Choroid plexus epithelial cell (primary cell): ENCODE measurements at places on chromosomes 2 and 18.

GRCh38 chr2:231900486-231900942 is 25.7 kb downstream of the NPPC start:
- peak; percentile 75 for DNase-seq

DNA sequence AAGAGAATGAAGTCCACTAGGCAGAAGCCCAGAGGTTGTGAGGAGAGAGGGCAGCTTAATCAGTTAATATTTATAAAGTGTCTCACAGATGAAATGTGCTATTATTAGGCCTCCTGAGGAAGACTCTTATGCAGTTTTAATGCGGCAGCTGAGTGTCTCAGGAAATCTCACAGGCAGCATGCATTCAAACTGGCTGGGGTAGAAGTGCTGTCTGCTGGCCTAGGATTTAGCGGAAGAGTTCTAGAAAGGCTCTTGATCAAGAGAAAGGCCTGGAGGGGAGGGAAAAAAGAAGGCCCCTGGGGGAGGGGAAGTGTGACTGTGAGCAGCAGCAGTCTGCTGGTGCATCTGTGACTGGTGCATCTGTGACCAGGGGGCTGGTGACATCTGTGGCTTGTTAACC is 133.0 kb downstream of the FSHR start:
- DNase-seq: no peak

GRCh38 chr18:40120796-40121391 is 1834.1 kb upstream of the PIK3C3 start:
- DNase-seq: no peak

- DNase-seq: no peak
These were observed 8.9 kb downstream of the FBXO36 start for GRCh38 chr2:229931241-229931640.

DNA sequence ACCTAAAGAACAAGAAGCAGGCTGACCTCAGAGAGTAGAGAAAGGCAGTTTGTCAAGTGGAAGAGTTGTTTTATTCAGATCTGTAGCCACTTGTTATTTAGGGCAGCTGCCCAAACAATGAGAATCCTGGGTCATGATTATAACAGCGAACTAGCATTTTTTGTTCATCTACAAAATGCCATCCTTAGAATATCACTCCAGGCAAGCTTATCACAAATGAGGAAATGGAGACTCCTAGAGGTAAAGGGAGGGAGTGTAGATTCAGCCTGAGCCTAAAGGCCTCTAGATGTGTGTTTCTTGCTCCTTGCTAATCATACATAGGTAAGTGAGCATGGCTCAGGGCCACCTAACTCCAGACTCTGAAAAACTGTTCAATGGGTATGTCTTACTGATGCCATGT is 126.1 kb downstream of the HNMT start:
- peak; percentile 84 for DNase-seq

- no peak for DNase-seq
These were observed 47.8 kb upstream of the ZEB2 start for GRCh38 chr2:144567745-144568144.

DNA sequence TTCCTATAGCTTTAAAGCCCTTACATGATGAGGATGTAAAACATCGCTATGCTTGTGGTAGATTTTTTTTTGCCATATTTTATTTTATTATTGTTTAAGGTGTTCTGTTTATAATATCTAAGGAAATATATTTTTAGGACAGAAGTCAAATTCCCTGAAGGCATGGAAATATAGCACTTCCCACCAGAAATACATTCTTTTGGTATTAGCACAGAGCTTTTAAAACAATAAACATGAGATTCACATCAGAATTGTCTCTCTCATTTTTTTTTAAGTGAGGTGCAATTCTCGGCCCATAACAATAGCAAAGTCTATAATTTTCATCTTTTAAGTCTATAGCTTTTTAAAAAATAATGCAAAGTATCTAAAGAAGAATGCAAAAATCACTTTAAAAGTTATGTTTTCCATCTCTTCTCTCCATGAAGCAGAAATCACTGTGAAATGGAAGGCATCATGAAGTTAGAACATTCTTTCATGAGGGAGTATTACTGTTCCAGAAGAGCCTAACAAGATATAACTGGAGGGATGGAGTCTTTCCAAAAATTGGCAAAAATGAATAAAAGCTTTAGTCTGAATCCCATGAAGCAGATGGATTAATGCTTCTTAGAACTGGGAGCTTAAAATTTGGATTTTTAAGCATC is 283.6 kb upstream of the TRIB2 start:
- DNase-seq: peak; percentile 60

GRCh38 chr18:56861244-56861643 is 210.1 kb downstream of the WDR7 start:
- DNase-seq: peak; percentile 5

DNA sequence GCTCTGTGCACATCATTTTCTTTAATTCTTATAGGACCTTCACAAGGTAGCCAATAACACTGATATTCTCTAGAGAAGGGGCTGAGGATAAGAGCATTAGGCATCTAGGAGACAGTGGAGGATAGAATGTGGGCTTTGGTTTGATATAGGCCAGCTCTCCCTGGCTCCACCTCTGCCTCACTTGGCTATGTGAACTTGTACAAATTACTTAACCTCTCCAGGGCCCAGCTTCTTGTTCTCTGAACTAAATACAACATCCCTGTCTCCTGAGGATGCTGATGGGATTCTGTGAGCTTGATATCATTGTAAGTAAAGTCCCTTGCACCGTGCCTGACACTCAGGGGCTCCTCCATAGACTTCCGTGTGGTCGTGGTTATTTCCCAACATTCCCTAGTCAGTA is 87.3 kb downstream of the ACOXL start:
- no peak for DNase-seq

DNA sequence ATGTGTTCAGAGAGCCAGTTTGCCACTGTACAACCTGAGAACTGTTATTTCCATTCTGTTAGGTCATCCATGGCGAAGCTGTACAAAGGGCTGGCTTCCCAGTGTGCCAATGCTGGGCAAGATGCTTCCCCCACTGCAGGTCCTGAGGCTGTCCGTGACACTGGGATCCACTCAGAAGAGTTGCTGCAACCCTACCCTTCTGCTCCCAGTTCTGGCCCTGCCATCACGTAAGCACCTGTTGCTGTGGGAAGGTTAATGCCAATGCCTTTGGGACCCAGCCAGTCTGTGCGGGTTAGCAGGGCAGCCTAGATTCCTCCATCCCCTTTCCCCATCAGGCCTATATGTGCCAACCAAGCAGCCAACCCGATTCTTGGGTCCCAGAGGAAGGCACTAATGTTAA is 68.3 kb downstream of the ARHGEF33 start:
- DNase-seq: no peak

DNA sequence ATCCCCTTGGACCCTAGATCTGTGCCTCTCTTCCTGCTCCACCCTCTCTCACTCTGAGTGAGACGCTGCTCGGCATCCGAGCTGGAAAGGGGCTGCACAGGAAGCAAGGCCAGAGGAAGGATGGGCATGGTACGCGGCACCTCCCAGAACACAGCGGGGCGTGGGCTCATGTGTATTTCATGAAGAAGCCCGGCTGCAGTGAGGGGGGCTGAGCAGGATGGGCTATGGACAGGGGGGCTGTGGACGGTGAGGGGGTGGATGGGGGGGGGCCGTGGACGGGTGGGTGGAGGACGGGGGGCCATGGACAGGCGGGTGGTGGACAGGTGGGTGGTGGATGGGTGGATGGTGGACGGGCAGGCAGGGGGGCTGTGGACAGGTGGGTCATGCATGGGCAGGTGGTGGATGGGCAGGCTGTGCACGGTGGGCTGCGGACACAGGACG is 28.5 kb downstream of the SLC66A2 start:
- DNase-seq: no peak

GRCh38 chr18:77482190-77483085 is 232.8 kb downstream of the GALR1 start:
- DNase-seq: peak; percentile 66

GRCh38 chr2:222319586-222320435 is 21.0 kb upstream of the PAX3 start:
- DNase-seq: peak; percentile 9

GRCh38 chr2:156490466-156490840 is 54.3 kb downstream of the GPD2 start:
- no peak for DNase-seq

GRCh38 chr2:122652670-122653069 is 897.2 kb downstream of the TSN start:
- no peak for DNase-seq

DNA sequence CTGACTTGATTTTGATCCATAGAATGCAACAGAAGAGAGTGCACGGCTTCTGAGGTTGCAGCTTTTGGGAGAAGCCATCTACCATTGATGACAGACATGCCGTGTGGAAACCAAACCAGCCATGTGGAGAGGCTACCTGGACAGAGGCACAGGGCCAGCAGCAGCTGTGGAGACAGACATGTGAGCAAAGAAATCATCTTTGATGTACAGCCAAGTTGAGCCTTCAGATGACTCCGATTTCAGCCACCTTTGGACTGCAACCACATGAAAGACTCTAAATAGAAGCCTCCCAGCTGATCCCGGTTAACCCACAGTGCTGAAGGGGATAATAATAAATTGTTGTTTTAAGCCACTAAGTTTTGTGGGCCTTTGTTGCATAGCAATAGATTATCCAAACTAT is 54.2 kb downstream of the TSN start:
- DNase-seq: no peak

- DNase-seq: no peak
These were observed 316.1 kb downstream of the PTH2R start for GRCh38 chr2:208722731-208723130.

DNA sequence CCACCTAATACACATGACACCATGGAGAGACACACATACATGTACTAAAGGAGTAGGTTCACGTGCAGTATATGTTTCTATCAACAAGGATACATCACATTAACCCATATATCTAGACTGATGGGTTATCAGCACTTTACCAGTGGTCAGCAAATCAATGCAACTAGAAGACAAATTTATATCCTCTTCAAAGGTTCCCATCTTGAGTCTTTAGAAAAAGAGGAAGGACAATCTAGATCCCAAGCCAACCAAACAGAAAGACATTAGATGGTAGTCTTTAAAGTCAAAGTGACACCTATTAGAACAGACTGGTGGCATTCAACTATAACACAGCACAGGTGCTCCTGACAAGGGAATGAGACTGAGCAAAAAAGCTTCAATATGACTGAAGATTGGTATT is 13.8 kb upstream of the SERTAD2 start:
- no peak for DNase-seq

DNA sequence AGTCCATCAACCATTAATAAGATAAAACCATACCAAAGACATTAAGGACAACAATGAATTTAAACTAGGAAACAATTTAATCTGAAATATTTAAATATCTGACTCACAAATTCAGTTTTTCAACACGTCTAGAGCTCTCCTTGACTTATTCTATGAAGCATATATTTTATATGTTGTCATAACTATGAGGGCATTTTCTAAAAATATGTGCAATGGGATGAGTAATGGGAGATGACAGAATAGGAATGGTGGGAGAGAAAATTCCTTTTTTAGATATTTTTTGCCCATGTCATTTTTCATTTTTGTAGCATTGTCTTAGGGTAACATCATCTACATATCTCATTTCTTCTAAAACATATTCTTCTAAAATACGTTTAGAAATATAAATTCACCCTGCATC is 79.2 kb upstream of the CDH2 start:
- no peak for DNase-seq

DNA sequence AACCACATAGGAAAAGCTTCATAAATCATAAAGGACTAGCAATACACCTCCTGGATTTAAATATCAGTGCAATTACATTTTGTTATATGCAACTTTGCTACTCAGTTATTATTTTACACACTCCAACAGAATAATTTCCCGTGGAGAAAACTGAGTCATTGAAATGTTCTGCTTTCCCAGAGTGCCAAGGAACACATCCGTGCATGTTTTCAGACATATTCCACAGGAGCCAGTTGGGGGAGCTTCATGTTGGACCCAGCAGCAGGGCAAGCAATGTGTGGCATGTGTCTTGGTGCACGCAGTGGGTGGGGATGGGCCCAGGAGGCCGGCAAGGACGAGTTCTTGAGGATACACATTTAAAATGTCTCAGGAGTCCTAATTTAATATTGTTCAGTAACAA is 14.4 kb upstream of the SMIM21 start:
- DNase-seq: no peak

- no peak for DNase-seq
These were observed 819.8 kb upstream of the ID2 start for GRCh38 chr2:7861910-7862702.

DNA sequence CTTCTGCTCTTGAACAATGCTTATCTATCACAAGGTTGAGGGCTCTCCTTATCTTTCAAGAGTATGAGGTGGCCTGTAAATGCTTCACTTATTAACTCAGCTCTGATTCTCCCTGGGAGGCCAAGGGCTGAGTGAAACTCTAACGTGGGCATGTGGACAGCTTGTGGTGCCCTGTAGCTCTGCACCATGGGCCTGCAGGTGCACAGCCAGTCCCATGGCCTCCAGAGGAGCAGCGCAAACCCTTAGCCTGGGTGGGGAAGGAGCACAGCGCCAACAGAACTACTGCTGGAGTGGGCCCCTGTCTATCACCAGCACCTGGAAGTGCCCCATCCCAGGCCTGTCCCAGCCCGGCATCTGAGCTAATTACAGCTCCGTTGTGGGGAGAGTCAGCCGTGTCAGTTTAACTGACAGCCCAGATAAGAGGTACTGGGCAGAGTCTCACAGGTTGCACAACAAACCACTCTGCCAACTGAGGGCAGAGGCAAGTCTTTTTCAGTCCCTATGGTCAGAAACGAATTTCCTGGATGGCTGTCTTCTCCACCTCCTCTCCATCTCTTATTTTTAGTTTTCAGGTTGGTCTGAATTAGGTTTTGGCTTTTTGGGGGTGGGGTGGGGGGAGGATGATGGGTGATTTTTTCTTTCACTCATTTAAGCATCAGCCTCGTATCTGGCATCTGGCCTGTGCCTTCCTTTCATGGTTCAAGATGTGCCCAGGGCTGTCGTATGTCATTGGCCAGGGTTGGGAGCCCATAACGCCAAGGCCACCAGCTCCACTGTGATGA is 219.5 kb downstream of the BCL2 start:
- no peak for DNase-seq

DNA sequence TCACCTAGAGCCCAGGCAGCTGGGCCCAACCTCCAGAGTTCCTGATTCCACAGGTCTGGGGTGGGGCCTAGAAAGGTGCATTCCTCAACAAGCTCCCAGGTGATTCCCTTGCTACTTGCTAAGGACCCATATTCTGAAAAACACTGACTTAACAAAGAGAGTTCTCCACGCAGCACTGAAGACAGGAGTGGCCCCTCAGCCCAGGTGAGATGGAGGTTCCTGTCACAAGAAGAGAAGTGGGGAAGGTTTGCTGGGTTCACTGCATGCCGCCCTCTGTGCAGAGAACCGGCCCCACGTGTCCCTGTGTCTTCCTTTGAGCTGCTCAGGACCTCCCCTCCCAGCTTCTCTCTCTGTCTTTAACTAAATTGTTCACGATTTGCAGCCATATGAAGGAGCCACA is 201.4 kb upstream of the DDX18 start:
- DNase-seq: no peak

GRCh38 chr2:112754564-112754963 is 9.8 kb downstream of the CKAP2L start:
- DNase-seq: no peak

GRCh38 chr2:16022548-16023240 is 82.3 kb downstream of the MYCN start:
- no peak for DNase-seq

- DNase-seq: no peak
These were observed 35.7 kb upstream of the POLE4 start for GRCh38 chr2:74922592-74923227.
